ENCODE measurements at places on chromosomes 7 and 10.

DNA sequence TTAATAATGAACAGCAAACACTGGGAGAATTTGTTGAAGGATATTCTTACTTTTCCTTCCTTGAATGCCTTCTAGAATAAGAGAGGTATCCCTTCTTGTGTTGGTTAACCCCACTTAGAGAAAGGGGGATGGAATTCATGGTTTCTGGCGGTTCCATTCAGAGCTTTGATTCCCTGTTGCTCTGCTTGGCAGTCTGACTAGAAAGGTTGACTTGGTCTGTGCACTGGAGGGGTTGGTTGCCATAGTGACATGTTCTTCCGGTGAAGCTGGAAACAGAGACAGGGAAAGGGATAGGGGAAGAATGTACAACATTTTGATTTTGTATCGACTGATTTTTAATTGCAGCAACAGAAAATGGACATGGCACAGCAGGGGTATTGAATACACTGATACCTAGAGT lies 2.5 kb downstream of the TMEM178B start:
- no peak for DNase-seq

DNA sequence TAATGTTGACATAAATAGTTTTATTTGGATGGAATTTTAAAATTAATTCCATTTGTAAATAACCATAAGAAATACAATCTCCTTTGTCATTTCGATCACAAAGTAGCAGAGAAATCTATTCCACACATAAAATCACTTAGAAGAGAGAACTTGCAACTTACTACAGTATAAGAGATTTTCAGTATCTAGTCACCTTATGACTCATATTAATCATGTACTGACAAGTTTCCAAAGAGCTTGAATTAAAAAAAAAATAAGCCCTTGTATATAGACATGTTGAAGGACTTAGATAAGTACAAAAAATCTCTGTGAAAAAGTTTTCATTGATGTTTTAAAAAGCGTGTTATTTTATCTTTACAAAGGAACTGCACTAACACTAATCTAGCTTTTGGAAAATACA lies 207.1 kb upstream of the ETV1 start:
- DNase-seq, result no peak

GRCh38 chr10:6292741-6293151 lies 90.0 kb downstream of the PFKFB3 start:
- no peak for DNase-seq

GRCh38 chr10:44244745-44245600 lies 139.9 kb downstream of the CXCL12 start:
- no peak for DNase-seq

- DNase-seq, result no peak
Measured at GRCh38 chr7:110929480-110930249, 161.3 kb upstream of the LRRN3 start.

GRCh38 chr7:23473844-23474093 lies 3.5 kb upstream of the IGF2BP3 start:
- no peak for DNase-seq

- DNase-seq, result no peak
Measured at GRCh38 chr7:126803060-126803665, 449.6 kb downstream of the GRM8 start.

DNA sequence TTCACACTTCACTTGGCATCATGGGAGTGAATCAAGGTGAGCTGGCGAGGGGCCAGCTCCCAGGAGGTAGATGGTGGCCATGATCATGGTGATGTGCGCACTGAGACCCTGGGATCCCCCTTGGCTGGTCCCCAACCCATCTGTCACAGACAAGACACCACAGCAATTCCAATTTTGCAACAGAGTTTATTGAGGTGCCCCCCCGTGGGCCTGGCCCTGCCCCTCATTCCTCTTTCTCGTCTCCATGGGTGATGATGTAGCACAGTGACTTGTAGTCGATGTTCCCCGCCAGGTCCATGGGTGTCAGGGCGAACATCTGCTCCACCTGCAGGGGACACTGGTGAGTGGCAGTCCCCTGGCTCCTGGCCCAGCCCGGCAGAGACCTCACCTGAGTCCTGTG lies 2.4 kb downstream of the MYL7 start:
- no peak for DNase-seq

DNA sequence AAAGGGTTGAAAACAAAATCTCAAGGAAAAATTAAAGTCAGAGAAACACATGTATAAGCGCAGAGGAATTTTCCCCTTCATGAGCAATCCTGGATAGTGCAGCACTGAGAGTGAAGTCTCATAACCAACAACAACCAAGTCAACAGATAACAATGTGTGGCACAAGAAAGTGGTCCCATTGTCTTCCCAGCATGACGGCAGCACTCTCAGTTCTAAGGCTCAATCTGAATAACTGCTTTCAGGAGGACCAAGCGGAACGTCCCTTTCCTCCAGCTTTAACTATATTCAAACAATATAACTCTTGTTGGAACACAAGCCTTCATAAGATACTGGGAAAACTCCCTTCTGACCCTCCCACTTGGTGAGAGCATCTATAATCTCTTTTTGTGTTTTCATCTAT lies 137.9 kb downstream of the RAPGEF5 start:
- DNase-seq, result no peak

- no peak for DNase-seq
Measured at GRCh38 chr10:7385114-7385513, 25.7 kb downstream of the SFMBT2 start.

DNA sequence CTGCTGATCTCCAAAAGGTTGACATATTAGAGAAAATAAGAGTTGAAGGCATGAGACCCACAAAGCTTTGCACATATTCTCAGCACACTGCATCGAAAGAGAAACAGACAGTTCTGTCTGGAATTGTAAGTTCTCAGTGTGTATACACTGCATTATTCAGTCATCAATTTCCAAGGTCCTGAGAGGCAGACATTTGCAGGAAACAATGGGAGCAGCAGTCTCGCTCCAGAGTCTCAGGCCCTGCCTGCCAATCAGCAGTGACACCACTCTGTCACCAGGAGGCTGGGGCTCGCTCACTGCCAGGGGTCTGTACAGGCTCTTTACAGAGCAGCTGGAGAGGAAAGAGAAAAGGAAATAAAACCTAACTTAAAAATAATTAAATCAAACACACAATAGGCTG lies 36.3 kb downstream of the JAZF1 start:
- no peak for DNase-seq

DNA sequence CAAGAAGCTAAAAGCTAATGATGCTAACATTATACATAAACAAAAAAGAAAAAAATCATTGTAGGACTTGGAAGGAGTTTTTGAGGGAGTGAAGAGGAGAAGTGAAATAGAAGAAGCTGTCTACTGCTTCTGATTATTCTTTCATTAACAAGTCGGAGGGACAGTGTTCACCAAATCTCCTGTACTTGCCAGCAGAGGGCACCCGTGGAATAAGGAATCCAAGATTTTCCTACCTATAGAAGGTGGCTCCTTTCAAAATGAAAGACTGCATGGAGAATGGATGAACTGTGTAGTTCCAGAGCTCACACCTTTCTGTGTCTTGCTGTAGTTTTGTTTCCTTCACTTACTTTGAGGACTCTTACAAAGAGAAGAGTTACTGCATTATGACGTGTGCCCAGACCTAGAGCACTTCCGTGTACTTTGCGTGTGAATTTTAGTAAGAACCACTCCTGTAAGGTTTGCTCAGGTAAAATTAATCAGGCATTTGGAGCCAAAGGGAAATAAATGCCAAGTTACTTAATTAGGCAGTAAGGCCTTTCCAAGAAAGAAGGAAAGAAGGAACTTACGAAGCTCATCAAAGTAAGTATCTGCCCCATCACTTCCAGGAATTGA lies 145.1 kb downstream of the SEMA3D start:
- DNase-seq, result no peak

GRCh38 chr7:37118004-37118403 lies 330.7 kb downstream of the ELMO1 start:
- no peak for DNase-seq

DNA sequence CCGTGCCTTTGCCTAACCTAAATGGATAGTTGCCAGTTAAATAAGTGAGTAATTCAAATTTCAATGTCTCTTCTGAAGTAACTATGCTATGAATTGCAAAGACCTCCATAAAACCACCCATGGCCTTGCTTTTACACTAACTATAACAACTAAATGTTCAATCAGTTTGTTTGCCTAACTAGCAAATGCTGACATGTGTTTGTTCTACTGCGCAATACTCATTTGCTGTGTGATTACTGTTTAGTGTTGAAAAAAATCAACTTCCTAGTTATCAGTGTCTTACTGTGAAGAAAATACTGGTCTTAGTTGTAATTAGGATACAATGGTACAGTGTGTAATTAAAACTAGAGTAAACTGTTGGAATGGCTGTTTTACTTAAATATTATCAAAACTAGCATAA lies 47.3 kb upstream of the GATAD1 start:
- DNase-seq, result no peak

DNA sequence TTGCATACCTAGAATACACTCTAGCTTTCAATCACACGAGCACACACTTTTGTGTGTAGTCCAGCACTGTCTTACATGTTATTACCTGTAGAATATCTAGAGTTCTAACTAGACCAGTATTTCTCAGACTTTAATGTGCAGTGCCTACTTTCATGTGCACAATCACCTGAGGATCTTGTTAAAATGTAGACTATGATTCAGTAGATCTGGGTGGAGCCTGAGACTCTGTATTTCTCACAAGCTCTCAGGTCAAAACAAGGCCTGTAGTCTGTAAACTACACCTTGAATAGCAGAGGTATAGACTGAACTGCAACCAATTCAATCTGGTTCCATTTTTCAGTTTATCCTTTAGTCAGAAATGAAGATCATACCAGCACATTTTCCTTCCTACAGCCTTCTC lies 11.1 kb downstream of the IFIT2 start:
- no peak for DNase-seq

- no peak for DNase-seq
Measured at GRCh38 chr7:2873686-2874551, 29.8 kb upstream of the GNA12 start.

DNA sequence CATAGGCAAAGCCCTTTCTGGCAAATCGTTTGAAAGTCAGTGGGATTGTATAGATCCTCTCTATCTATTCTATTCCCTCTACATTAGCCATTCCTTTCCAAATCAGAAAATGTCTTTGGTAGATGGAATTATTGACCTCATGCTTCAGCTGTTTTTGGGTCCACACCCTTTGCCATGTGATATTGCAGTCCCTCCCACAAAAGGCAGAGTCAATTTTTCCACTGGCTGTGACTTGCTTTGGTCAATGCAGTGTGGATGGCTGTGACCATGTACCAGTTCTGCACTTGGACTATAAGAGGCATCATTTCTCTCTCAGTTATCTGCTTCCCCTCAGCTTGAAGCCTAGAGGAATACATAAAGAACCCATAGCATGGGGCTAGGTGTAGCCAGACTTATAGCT lies 332.9 kb downstream of the PTEN start:
- no peak for DNase-seq

DNA sequence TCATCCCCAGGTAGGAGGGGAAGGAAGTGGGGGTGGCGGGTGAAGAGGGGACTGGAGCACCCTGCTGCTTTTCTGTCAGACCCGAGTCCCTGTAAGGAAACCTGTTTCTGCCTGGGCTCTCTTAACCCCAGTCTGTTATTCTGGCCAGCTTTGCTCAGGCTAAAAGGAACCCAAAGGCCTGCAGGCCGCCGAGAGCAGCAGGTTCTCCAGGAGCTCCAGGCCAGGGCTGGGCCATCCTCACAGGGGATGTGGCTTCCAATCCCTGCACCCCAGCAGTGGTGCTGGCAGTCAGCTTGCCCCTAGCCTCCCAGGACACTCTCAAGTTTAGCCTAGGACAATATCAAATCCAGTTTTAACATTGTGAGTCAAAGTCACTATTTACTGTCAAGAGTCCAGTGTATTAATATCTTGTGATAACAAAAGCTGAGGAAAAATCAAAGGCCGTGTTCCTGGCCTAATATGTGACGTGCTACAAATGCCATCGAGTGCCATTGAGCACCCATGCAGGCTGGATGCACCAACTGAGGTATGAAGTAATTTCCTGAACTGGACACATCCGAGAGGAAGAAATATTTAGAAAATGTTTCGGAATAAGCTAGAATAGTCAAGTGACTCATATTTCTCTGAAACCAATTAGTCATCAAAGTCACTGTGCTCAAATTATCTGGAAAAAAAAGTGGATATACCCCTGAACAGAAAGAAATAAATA lies 7.0 kb downstream of the PKD1L1 start:
- DNase-seq, result no peak

DNA sequence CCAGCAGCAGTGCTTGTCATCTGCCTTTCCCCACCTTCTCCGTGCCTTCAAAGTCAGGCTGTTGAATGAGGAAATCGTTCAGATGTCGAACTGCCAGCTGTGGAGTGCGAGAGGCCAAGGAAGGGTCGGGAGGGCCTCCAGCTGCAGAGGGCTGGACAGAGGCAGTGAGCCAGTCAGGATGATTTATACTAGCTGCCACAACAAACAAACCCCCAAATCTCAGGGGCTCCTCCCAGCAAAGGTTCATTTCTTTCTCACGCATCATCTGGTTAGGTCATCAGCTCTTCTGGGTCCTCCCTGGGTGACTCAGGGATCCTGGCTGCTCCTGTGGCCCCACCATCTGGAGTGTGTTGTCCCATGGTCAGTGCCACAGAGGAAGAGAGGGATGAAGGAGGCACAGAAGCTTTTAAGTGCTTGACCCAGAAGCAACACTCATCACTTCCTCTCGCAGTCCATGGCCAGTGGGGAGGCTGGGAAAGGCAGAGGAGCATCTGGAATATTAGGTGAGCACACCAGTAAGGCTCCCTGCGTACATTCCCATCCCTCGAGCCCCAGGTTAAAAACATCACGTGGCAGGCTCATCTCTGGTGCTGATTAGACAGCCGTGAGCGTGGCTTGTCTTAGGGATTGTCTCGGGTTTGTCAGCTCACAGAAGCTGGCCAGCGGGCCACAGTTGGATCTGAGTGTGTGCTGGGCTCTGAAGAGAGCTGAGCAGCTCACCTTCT lies 140.7 kb downstream of the RGS10 start:
- DNase-seq, result no peak

GRCh38 chr7:42552227-42552626 lies 315.2 kb upstream of the GLI3 start:
- no peak for DNase-seq

- no peak for DNase-seq
Measured at GRCh38 chr7:82080254-82080927, 310.5 kb upstream of the HGF start.

GRCh38 chr7:8035647-8036518 lies 67.3 kb downstream of the GLCCI1 start:
- no peak for DNase-seq

DNA sequence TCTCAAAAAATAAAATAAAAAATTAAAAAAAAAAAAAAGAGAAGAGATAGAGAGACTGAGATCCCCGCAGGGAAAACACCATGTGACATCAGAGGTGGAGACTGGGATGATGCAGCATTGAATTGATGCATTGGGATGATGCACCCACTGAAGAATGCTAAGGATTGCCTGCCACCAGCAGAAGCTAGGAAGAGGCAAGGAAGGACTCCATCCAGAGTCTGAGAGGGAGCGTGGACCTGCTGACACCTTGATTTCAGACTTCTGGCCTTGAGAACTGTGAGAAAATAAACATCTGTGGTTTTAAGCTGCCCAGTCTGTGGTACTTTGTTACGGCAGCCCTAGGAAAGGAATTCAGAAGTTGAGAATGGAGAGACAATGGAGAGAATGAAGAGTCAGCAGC lies 89.8 kb upstream of the PRPS1L1 start:
- no peak for DNase-seq
